ENCODE measurements at places on chromosomes 5 and 9.

DNA sequence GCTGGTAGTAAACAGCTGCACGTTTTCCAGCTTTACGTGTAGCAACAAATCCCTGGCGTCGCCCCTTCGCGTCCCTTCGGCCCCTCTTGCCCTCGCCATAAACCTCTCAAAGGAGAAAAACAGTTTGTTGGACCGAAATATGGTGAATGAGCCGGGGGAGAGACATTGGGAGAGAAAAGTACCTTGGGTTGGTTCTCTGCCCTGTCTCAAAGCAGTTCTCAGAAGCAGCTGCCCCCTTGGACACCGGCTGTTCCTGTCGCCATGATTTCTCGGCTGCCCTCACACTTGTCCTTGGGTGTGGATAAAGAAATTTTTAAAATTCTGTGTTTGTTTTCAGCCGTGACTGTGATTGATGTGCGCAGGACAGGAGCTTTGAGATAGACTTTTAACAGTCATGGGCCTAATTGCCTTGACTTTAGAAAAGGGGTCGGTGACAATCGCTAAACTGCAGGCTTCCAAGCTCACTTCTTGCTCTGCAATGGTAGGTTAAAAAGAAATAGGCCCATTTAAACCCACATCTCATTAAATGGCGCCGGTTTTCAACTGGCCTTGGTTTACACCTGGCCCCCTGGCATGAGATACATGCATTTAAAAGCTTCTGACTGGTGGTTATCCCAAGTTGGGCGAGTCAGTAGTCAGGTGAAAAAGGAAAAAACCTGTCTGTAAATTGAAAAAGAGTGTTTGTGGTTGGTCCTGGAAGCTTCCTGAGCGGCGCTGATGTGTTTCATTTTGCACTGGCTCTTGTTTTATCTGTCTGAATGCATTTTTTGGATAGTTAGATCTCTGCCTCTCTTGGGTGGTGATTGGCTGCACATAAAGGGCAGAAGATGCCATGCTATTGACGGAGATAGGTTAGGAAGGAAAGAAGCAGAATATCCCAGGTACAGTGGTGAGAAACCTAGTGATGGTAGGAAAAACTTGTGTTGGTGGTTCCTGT is 983 bp downstream of the RCL1 start:
- no peak for DNase-seq

DNA sequence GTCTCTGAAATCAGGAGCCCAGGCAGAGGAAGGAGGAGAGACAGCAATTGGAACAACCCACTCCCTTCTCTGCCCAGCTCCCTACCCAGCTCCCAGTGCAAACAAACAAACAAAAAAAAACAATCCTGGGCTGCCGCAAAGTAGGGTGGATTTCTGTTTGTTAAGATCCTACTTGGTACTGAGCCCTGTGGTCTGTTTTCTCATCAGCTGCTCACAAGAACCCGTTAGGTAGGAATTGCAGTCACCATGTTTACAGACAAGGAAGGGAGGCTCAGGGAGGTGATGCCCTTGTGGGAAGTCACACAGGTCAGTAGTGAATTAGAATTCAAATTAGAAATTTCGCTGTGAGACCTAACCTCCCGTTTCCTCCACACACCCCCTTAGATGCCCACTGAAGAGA is 128.8 kb upstream of the RAD23B start:
- no peak for DNase-seq

DNA sequence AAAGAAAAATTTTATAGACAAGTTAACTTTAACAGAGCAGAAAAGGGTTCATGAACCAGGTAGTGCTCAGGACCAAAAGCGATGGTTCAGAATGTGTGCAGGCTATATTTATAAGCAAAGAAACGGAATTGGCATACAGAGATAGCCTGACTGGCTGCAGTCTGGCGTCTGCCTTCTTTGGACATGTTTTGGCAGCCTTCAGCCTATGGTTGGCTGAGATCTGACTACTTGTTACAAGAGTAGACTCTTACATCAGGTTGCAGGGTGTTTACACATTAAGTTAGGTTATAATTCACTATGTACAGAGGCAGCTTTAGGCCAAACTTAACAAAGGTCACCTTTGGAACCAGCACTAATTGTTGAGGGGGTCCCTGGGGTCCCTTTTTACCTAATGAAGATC is 7.0 kb downstream of the NOP16 start:
- DNase-seq = no peak

GRCh38 chr5:137730336-137730735 is 5.6 kb downstream of the KLHL3 start:
- DNase-seq = no peak

DNA sequence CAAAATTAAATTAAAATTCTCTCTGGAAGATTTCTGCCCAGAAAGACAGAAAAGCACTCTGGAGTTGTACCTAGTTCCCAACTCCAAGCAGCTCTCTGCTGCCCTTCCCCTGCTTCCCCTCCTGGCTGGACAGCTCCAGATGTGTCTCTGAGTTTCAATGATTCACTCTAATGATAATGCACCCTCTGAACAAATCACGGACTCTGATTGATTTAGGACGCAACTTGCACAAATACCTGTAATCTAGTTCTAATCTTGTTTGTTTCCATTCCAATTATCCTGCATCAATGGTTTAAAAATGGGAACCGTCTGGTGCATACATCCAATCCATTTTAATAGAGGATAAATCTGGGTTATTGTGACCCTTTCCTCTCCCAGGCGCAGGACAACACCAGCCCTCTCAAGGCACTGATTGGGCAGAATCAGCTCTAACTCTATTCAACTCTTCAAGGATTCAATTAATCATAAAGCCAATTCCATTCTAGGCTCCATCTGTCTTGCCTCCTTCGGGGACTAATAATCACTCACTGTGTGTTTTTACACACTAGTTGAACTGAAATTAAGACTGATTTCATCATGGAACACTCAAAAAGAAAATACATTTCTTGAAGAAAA is 111.2 kb upstream of the LRRTM2 start:
- DNase-seq = no peak

- DNase-seq = no peak
These were observed 1.6 kb downstream of the DEPDC1B start for GRCh38 chr5:60698336-60698735.

DNA sequence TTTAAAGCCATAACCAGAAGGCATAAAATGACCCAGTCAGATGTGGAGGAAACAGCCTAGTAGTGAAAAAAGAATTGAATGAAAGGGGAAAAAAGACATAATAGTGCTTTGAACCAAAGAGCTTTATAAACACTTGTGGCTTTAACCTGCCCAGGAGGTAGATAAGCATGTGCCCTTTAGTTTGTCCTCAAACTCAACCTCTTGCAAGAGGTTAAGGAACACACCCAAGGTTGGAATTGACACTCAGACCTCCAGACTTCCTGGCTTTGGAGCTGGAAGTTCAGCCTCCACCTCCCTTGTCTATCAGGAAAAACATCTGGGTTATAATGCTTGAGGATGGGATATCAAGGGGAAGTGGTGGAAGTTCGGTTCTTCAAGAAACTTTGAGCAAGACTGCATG is 16.3 kb downstream of the NDUFA8 start:
- no peak for DNase-seq

DNA sequence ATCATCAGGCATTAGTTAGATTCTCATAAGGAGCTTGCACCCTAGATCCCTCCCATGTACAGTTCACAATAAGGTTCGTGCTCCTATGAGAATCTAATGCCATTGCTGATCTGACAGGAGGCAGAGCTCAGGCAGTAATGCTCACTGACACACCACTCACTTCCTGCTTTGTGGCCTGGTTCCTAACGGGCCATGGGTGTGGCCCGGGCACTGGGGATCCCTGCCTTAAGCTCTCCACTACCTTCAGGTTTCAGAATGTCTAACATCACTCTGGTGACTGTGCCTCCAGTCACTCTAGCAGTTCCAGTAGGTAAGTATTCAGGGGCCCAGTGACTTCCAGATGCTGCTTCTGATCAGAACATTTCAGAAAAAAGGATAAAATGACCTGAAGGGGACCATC is 152.4 kb downstream of the LRRC70 start:
- no peak for DNase-seq

- no peak for DNase-seq
These were observed 218.4 kb downstream of the PCSK1 start for GRCh38 chr5:96214442-96215197.

- DNase-seq = peak; percentile 80
These were observed 69.2 kb upstream of the CCDC180 start for GRCh38 chr9:97237951-97238889.

GRCh38 chr9:135056541-135056940 is 30.9 kb upstream of the OLFM1 start:
- DNase-seq = no peak

DNA sequence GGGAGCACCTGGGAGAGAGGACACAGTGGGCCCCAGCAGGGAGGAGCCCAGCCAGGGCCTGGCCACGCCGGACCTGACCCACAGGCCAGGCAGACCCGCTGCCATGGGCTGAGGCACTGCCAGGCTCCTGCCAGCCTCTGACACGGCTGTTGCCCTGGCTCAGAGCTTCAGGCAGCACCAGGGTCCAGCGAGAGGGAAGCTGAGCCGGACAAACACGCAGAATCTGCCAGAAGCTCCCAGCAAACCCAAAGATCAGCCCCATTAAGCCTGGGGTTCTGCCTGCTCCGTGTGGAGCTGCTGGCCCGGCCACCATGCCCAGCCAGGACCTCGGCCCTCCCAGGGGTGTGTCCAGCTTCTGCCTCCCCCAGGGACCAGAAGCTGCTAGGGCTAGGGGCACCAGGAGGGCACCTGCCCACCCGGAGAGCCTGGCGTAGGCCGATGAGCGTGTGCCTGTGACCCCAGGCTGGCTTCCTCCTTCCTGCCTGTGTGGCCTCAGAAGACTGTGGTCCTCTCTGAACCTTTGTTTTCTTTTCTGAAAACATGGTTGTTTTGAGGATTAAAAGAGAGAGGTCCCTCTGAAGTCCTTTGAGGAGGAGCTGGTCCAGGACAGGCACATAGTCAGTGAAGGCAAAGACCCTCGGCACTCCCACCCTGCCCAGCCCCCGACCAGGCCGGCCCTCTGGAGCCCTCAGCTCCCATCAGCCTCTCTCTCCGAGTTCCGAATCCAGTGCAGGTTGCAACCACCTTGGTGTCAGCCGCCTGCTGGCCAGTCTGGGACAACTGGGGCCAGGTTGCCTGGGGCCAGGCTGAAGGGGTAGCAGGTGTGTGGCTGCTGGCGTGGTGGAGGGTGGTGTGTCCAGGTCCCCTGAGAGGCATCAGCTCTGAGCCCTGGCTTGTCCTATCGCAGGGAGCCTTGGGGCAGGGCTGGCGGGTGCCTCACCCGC is 39.6 kb downstream of the KCNT1 start:
- no peak for DNase-seq

DNA sequence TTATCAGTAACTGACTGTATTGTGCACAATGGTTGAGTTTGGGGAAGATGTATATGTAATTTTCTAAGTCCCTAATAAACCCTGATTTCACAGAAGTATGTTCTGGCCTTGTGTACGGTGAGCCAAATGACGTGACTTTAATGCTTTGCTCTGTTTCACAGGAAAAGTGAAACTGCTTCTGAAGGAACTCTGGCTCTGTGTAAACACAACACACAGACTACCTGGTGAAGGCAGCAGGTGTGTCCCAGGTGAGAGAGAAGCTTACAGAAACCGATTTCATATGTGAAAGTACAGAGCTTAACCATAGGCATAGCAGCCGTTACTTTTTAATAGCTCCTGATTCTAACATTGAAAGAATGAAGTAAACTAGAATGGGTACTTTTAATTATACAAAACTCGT is 31.9 kb downstream of the ICE1 start:
- DNase-seq = no peak

DNA sequence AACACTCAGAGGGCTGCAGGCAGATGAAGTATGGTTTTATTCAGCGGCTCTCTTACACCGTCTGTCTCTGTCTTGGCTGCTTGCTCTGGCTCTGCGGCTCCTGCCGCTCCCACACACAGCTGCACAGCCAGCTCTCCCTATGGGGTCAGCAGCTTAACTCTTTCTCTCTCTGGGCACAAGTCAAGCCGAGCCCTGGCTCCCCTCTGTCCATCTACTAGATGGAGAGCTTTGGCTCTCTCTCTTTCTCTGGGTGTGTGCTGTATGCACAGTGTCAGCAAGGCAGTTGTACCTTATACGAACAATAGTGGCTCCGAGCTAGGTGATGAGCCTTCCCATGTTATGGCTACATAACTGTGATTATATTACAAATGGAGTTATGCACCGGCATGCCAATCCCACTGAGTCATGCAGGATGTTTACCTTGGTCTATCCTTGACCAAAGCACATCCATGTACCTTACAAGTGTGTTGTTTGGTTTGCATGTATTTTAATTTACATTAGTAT is 19.3 kb upstream of the PPP2CA start:
- DNase-seq = peak; percentile 20

GRCh38 chr5:73418244-73418691 is 30.3 kb downstream of the FOXD1 start:
- DNase-seq = no peak

- peak; percentile 25 for DNase-seq
These were observed 88.7 kb upstream of the PHF24 start for GRCh38 chr9:34869390-34869789.

GRCh38 chr5:168227973-168228615 is 63.4 kb upstream of the WWC1 start:
- DNase-seq = no peak

GRCh38 chr5:134656690-134657089 is 8.1 kb downstream of the SEC24A start:
- DNase-seq = no peak

DNA sequence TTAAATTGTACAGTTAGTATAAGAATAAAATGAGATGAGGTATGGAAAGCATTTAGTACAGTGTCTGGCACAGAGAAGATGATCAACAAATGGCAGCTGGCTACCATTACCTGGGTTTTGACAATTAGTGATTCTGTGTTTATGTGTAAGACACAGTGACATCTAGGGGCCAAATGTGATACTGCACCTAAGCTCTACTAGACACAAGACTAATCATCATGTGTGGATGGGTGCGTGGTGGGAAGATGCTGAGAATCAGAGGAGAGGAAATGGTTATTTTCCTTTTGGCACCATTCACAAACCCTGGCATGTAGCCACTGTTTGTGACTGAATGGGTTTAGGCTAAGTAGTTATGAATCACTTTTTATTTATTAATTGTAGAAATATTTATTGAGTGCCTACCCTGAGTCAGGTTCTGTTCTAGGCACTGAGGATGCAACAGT is 109.8 kb upstream of the TBC1D2 start:
- DNase-seq = peak; percentile 17

DNA sequence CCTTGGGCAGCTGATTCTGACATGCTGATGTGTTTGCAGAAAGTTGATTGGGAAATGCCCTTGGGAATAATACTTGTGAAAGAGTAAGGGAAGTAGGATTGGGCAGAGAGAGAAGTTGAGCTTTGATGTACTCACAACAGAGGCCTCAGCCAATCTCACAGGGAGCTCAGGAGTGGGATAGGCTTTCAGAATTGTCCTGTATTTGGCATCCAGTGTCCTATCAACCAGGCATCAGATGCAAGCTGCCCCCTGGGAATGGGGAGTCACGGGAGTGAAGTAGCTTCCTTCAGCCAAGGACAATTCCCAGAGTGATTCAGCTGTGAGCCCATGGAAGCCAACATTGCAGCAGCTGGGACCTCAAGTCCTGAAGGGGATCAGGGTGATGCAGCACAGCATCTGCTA is 39.6 kb downstream of the DMAC1 start:
- DNase-seq = no peak

- no peak for DNase-seq
These were observed 102.2 kb upstream of the CHD1 start for GRCh38 chr5:99030906-99031440.

- no peak for DNase-seq
These were observed 638 bp downstream of the DIRAS2 start for GRCh38 chr9:90641884-90642487.
